T-helper 17 cell (primary cell): ENCODE measurements at places on chromosomes 1 and 21.

GRCh38 chr1:100794748-100795645 is 75.5 kb downstream of the VCAM1 start:
- DNase-seq, result no peak

- DNase-seq, result no peak
These were observed 31.9 kb upstream of the PKP1 start for GRCh38 chr1:201251411-201251810.

DNA sequence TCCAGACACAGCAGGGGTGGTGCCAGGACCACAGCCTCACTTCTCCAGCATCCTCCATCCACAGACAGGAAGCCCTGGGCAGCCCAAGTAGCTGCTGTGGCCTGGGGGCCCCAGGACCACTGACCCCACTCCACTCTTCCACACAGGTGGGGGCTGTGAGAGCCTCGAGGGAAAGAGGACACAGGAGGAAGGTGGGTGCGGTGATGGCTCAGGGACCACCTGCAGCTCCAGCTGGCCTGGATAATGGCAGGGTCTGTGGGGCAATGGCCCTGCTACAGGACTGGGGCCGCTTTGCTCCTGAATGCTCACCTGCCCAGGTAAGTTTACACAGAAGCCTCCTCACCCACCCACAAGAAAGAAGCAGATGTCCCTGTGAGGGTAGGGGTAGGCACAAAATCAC is 18.3 kb upstream of the PRSS38 start:
- DNase-seq, result no peak

- DNase-seq, result no peak
These were observed 273.6 kb downstream of the RRAGC start for GRCh38 chr1:38585971-38586370.

GRCh38 chr1:68180441-68181164 is 51.7 kb downstream of the WLS start:
- DNase-seq, result no peak

- DNase-seq, result no peak
These were observed 20.4 kb downstream of the CENPF start for GRCh38 chr1:214623430-214623829.

DNA sequence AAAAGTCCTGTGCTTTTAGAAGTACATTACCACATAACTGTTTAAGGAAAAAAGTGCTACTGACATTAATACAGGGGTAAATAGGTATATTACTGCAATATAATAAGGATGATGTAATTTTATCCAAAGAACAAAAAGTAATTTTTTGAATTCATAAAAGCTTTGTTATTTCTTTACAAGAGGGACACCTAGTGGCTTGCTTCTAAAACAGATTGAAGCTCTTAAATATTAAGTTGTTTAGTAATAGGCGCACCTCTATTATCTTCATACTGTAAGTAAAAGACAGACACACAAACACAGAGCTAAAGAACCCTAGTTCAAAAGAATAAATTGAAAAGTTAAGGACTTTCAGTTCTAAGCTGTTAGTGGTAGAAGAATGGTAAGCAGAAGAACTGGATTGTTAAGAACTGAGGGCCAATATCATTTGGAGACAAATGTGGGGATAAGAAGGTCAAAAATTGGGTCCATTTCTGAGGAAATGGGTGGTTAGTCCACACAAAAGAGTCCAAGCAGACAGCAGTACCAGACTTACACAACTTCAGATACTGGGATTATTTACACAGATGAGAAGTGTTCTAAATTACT is 15.4 kb downstream of the ZNHIT6 start:
- no peak for DNase-seq

DNA sequence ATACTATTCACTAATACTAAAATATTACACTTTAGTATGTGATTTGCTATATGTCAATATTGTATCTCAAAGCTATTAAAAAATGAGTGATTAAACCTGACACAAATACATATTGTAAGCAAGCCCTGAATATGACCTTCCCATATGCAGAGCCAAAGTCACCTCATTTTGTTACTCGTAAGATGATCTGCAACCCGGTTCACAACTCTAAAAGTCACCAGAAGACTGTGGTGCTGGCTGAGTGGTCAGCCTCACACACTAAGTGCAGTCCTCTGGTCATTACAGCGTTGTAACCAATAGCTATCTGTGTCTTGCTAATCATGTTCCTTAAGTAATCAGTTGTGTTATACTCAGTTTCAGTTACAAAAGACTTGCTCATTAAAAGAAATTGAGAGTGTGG is 197.5 kb upstream of the L1TD1 start:
- no peak for DNase-seq

GRCh38 chr1:23591460-23592208 is 32.3 kb upstream of the ID3 start:
- DNase-seq, result no peak

DNA sequence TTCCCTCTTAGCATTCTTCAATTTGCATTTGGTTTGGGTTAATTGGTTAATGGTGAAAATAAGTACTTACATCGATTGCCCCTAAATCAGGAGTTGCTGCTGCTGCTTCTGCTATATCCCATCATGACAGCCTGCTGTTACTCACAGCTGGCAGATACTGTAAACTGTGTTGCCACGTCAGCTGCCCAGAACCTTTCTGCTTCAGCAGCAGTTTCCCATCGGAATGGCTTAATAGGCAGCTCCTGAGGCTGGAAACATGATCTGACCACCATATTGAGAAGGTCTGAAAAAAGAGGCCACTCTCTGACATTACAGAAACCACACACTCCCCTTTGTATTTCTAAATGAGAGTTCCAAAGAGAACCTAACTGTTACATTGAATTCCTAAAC is 14.3 kb upstream of the SEC16B start:
- DNase-seq, result no peak

DNA sequence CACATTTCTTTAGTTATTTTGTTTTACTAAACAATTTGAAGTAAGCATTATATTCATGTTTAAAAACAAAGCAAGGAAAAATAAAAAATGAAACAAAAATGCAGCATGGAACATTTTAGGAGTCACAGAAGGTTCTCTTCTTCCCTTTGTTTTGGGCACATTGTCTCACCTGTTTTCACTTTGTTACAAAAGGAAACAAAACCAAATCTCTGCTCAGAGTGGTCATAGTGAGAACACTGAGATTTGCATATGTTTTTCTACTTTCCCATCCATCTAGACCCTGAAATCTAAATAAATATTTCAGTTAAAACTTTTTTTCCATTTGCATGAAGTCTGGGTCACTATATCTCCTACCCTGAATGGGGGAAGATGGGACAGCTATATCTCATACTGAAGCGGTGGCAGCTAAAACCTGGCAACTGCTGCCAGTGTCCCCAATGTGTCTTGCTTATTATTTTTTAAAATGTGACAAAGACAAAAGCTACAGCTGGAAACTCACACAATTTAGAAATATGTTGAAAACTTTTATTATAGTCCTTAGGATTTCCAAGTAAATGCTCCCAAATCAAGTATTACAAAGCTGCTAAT is 3.5 kb downstream of the EXOC8 start:
- no peak for DNase-seq

GRCh38 chr1:218633238-218633988 is 288.3 kb downstream of the TGFB2 start:
- DNase-seq, result no peak

- no peak for DNase-seq
These were observed 3.5 kb upstream of the FBLIM1 start for GRCh38 chr1:15755021-15755645.

- no peak for DNase-seq
These were observed 67.5 kb downstream of the MAP10 start for GRCh38 chr1:232872738-232873137.

- no peak for DNase-seq
These were observed 110.4 kb downstream of the SYT2 start for GRCh38 chr1:202599669-202600431.

GRCh38 chr1:24316645-24317044 is 2.5 kb upstream of the GRHL3 start:
- no peak for DNase-seq

- no peak for DNase-seq
These were observed 31.2 kb upstream of the LRRC3 start for GRCh38 chr21:44423941-44424607.

DNA sequence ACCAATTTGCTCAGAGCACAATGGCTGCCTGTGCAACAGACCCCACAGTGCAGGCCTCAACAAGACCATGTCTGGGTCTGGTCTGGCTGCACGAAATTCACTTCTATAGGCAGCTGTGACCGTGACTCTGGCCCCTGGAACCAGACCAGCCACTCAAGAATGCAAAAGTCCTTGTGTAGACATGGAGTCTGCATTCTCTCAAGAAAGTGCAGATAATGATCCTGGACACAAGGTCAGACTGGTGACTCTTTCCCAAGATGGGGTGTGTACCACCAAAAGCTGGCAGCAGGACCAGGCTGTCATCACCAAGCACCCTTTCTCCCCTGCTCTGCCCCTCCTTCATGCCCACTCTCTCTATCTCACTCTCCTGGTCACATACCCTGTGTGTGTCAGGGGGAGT is 7.1 kb upstream of the METTL25B start:
- DNase-seq, result no peak
